ENCODE measurements at places on chromosomes 3 and 15. TPM values are rescaled to one million over a fixed set of nuclear protein-coding genes. Genes with fewer than 3 reads are reported as not detected.
A peak's percentile ranks its signal among the peaks of the same experiment; 100 is the strongest.

DNA sequence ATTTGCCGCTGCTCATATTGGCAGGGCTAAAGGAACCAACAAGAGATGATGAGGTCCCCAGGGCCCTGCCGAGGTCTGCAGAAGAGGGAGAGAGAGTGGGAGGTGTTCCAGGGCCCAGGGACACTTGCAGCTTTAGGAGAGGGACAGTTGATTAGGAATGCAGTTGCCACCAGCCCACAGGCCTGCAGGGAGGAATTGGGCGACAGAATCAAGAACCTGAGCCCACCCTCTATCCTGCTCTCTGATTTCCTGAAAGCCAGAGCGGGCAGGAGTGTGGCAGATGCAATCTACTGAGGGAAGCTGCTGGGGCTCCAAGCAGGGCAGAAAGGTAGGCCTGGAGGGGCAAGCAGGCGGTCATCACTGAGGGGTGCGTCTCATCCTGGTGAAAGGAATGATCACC, 12.1 kb upstream of the PRR23E start:
- DNase-seq = no peak

DNA sequence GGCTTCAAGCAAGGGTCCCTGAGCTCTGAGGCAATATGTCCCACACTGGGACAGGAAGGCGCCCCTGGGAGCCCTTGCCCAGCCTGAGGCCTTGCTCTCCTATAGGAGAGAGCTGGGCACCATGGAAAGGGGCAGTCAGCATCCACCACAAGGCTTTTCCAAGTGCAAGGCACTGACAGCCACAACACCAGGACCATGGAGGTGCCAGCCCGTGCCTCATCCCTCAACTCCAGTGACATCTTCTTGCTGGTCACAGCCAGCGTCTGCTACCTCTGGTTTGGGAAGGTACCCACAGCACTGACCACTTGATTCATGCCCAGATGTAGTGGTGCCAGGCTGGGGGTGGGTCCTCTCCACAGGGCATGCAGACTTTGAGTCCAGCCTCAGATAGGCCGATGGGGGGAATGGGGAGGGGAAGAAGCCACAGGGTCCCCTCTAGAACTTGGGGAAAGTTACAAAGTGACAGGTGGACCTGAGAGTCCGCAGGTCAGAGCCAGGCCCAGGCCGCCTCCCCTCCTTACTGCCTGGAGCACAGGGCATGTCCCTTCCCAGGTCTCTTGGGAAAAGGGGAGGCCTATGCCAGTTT, 11.8 kb downstream of the VILL start:
- no peak for DNase-seq

DNA sequence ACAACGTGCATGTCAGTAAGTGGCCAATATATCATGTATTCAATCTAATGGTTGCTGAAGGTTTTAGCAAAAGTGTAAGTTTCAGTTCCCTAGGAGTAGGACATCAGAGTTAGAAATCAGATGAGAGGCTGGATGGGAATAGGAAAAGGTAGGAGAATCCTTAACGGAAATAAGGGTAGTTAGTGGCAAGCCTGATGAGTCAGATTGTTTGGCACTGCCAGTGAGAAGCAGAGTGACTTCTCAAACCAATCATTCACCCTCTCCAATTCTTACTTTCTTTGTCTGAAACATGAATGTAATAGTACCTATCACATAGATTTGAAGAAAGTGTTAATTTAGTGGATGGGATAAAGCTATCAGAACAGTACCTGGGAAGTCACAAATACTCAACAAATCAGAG, 894.0 kb downstream of the NTRK3 start:
- DNase-seq = no peak

- no peak for DNase-seq
Observed at GRCh38 chr3:183313764-183314163, 60.7 kb downstream of the B3GNT5 start.

GRCh38 chr3:100556673-100557310, 52.6 kb upstream of the ADGRG7 start:
- peak; percentile 65 for DNase-seq

GRCh38 chr3:143255739-143256138, 136.2 kb downstream of the CHST2 start:
- no peak for DNase-seq

DNA sequence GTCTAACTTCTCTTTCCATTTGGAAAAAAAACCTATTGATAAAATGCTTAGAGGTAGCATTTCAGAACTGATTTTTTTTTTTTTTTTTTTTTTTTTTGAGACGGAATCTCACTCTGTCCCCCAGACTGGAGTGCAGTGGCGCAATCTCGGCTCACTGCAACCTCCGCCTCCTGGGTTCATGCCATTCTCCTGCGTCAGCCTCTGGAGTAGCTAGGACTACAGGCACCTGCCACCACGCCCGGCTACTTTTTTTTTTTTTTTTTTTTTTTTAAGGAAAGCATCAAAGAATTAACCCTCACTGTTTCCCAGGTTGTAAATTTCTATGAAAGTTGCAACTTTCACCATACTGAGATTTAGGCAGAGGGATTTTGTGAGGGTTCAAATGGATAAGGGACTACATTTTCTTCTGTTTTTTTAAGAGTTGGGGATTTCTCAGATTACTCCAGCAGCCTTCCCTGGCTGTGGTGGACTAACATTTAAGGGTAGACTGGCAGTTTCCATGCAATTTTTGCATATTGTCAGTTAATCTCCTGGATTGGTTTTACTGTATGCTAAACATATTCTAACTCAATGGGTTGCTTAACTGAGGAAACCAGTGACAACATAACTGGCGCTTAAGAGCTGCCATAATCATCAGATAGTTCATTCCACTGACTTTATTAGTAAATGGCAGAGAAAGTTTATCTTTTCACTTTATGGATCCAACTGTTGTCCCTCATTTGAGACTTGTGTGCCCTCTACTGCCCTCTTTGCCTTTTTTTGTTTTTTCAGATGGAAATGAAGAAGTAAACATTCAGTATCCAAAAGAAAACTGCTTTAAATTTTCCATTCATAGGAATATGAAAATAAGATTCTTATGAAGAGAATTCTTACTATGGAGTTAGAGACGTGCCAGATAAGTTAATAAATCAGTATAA, 93.7 kb downstream of the NPTN start:
- DNase-seq = no peak

GRCh38 chr3:76585794-76586392, 454.0 kb upstream of the ROBO2 start:
- DNase-seq = no peak

- DNase-seq = no peak
Observed at GRCh38 chr3:187946163-187946691, 201.0 kb upstream of the BCL6 start.

DNA sequence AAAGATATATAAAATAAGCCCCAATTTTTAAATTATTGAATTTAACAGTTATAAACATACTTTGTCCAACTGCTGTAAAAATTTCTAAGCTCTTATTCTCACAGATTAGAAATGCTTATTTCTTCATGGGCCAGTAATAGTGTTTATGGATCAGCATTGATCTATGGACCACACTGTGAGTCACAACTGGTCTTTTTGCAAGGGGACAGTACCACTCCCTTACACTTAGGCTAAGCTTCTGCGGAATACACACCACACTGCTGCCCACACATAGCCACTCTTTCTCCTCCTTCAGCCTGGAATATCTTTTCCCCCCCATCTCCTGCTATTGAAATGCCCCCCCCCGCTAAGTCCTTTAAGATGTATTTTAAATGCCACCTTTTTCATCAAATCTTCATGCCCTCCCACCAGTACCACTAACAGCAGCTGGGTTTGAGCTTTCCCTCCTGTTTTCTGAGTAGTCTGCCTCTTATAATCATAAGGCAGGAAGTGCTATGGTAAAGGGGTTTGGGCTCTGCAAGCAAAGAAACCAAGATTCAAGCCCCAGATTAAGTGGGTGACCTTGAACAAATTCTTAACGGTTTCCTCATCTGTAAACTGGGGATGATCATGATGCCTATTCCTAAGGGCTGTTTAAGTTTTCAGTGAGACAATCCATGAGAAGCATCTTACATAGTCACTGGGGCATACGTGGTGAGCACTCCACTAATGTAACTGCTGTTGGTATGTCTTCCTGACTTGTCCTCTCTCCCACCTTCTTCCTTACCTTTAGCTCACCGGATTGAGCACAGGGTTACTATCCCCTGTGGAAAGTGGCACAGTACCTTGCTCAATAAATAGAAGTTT, 69.2 kb downstream of the DCUN1D1 start:
- no peak for DNase-seq

DNA sequence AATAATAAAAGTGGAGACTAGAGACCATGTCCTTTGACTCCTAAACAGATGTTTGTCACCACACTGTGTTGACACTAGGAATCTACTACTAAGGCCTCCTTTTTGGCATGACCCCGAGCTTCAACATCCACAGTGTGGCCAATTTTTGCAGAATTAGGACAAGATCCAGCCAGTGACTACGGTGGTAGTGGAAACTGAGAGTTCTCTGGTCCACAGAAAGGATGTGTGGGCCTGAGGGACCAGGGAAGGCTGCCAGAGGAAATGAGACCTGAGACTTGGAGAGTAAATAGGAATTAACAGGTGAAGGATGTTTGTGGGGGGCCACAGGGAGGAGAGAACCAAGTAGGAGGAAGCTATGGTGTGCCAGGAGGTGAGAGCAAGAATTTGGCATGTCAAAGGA, 122.7 kb downstream of the CHCHD6 start:
- no peak for DNase-seq

- no peak for DNase-seq
Observed at GRCh38 chr15:67384761-67385160, 130.2 kb downstream of the IQCH start.

GRCh38 chr3:15659254-15659975, 57.9 kb downstream of the BTD start:
- DNase-seq = peak; percentile 35

GRCh38 chr3:182533394-182533793, 259.9 kb upstream of the ATP11B start:
- no peak for DNase-seq

GRCh38 chr3:98980915-98981596, 79.6 kb upstream of the DCBLD2 start:
- DNase-seq = no peak

DNA sequence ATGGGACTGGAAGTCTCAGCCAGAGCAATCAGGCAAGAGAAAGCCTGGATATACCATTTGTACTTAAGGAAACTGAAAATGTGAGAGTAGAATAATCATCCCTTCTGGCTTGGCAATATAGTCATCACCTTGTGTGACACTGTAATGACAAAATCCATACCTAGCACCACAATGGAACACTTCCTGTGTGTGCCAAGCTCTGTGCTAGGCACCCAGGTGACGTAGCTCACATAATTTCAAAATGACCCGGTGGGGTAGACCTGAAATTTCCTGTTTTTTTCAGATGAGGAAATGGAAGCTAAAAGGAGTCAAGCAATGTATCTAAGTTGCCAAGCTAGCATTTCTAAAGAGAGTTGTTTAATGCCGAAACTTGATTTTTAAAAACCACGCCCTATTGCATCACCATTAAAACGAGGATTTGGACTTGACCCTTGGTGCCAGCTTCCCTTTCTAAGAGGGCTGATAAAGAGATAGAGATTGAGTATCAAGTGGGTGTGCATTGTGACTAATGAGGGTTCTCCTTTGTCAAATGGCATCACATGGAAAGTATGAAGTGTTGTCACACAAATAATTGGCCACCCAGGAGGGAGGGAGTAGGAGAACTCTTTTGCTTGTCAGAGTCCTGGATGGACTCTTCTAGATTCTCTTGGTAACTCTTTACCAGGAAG, 141.3 kb upstream of the PDZRN3 start:
- no peak for DNase-seq

- peak; percentile 68 for DNase-seq
Observed at GRCh38 chr3:120182613-120183511, 88.6 kb upstream of the GSK3B start.

DNA sequence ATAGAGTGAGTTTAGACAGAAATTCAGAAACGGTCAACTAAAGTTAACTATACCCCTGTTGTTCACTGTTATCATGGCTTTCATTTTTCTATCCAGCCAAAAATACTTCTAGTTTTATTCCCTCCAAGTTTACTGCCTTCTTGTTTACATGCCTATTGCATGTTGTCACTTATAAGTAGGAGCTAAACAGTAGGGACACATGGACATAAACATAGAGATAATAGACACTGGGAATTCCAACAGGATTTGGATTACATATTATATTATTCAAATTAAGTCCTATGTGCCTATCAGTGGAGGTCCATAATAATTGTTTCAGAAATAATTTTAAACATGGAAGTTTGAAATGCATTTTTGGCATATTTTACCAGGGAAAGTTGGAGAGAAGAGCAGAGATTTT, 269.1 kb upstream of the ZNF717 start:
- DNase-seq = no peak

DNA sequence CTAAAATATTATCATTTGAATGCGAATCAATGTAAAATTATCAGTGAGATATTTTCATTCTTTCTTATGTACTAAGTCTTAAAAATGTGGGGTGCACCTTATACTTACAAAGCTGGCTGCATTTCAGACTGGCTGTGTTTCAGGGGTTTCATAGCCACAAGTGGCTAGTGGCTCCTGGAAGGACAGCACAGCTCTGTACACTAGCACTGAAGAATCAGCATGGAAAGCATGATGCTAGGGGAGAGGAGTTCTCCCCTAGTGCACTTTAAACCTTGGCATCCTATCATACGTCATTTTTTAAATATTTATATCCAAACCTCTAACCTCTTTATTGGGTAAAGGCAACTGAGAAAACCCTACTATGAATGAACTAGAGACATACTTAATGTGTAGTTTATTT, 66.4 kb downstream of the ECT2 start:
- DNase-seq = no peak

GRCh38 chr3:139935866-139936817, 1.2 kb downstream of the CLSTN2 start:
- peak; percentile 2 for DNase-seq

GRCh38 chr3:4570840-4571621, 77.9 kb downstream of the ITPR1 start:
- DNase-seq = no peak

GRCh38 chr3:122714273-122714672, 33.6 kb downstream of the PARP14 start:
- DNase-seq = peak; percentile 75

FRMD5 gene
- 1.5 TPM for total RNA-seq

MED12L gene
- not detected for total RNA-seq

SLC28A2 gene
- not detected for total RNA-seq

C3orf85 gene
- not detected for total RNA-seq

TMEM207 gene
- not detected for total RNA-seq

EXD1 gene
- total RNA-seq = not detected

C3orf52 gene
- total RNA-seq = 4.8 TPM

CCR3 gene
- not detected for total RNA-seq

THOC7 gene
- total RNA-seq = 30.3 TPM

CTXND1 gene
- total RNA-seq = not detected

CHCHD4 gene
- total RNA-seq = 13.1 TPM

PRICKLE2 gene
- 1.6 TPM for total RNA-seq

TMEM158 gene
- 0.87 TPM for total RNA-seq

CACNA2D2 gene
- under 0.01 TPM for total RNA-seq

Data from lung microvascular endothelial cell (primary cell).